Nucleus accumbens (tissue), 56 donors: ENCODE measurements at places on chromosomes 7 and 10.

GRCh38 chr7:106616708-106617051 lies 44.3 kb downstream of the CCDC71L start:
- no peak for DNase-seq

GRCh38 chr7:140876519-140877248 lies 48.0 kb downstream of the BRAF start:
- no peak for DNase-seq

- DNase-seq: no peak
Observed at GRCh38 chr7:122618585-122619189, 80.2 kb downstream of the RNF133 start.

- DNase-seq: no peak
Observed at GRCh38 chr10:96441322-96441885, 72.3 kb downstream of the TLL2 start.

- no peak for DNase-seq
Observed at GRCh38 chr10:100129424-100129823, 47.8 kb upstream of the CPN1 start.

GRCh38 chr10:98539578-98539977 lies 92.8 kb upstream of the HPS1 start:
- no peak for DNase-seq

DNA sequence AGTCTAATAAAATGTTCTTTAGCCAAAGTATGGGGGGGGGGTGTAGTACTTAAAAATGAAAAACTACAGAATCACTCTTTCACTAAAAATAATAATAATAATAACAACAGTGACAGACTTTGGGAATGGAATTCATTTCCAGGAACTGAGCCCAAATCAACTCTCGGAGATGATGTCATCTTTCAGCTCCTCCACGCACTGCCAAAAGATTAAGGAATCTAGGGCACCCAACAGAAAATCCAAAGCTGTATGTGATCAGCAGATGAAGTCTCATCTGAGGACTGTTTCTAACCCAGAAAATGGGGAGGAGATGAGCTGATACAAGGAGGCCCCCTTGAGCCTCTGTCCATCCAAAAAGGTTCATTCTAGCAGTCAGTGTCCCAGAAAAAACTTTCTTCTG lies 54.5 kb downstream of the GRB10 start:
- DNase-seq: no peak

DNA sequence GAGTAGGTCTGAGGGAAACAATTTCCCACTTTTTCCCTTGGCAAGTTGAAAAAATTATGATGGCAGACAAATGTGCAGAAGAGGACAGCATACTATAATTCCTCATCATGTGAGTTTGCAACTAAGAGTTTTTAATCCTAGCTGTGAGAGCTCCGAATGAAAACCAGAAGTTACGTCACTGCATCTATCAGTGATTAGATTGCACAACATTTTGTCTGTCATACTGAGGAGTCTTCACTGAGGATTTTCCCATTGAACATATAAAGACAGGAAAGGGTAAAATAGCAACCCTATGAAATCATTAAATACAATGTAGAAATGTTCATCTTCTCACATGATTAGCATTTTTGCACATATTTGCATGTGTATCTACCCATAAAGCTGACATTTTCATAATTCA lies 45.8 kb downstream of the ZNF736 start:
- DNase-seq: no peak

GRCh38 chr7:105654095-105654686 lies 72.9 kb upstream of the EFCAB10 start:
- no peak for DNase-seq

- DNase-seq: no peak
Observed at GRCh38 chr7:8215648-8216333, 46.2 kb downstream of the ICA1 start.

DNA sequence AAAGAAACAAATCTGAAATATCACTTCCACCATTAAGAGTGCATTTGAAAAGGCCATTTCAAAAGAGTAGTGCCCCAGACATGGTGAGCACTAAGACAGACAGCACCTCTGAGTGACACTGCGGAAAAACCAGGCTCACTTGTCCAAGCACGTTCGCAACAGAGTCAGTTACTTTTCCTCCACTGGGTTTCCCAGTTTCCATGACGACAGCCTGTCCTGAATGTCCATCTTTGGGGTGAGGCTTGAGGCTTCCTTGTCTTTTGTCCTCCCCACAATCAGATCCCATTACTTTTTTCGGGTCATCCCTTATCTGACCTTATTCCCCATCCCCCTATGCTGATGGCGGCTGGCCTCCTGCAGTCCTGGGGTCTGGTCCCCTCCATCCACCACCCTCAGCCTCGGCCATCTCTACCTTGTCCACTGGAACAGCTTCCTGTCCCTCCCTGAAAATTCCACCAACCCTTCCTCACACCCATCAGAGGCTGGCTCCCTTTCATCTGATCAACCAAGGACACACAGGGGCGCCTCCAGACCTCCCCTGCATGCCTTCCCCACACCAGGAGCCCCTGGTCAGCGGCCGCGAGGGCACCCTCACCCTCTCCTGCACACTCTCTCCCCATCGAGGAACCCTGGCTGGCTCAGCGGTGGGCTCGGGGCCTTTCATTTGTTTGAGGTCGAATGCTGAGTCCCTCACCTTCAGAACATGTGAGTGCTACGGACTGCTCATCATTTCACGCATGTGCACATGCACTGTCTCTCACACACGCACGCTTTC lies 363.6 kb downstream of the DNAJB6 start:
- no peak for DNase-seq

- no peak for DNase-seq
Observed at GRCh38 chr10:26797340-26797739, 63.4 kb downstream of the ABI1 start.
